Heart right ventricle (tissue), 16 donors: ENCODE measurements at places on chromosomes 1 and 21. TPM values are rescaled to one million over a fixed set of nuclear protein-coding genes. Genes with fewer than 3 reads are reported as not detected.

DNA sequence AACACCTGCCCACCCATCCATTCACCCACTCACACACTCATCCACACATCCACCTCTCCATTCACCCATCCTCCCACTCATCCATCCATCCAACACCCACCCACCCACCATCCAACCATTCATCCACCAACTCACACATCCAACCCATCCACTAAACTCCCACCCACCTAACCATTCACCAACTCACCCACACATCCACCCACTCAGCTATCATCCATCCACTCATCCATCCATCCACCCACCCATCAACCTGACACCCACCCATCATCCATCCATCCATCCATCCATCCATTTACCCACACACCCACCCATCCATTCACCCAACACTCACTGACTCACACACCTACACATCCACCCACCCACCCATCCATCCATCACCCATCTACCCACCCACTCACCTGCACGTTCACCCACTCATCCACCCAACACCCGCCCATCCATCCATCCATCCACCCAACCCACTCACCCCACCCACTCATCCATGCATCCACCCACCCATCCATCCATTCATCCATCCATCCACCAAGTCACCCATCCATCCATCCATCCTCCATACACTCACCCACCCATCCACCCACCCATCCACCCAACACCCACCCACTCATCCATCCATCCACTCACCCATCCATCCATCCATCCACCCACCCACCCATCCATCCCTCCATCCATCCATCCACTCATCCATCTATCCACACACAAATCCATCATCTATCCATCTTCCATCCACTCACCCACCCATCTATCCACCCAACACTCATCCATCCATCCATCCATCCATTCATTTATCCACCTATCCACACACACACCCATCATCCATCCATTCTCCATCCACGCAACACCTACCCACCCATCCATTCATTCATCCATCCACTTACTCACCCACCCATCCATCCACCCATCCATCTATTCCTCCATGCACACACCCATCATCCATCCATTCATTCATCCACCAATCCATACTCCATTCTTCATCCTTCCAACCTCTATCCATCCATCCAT, 17.4 kb upstream of the PRDM16 start:
- no peaks in the 10 kb centered on the region for H3K36me3 ChIP-seq
- peaks cover 25% of the 10 kb centered on the region for H3K27me3 ChIP-seq
- DNase-seq: no peak
- no peaks in the 10 kb centered on the region for H3K4me1 ChIP-seq
- no peak overlapping the region for H3K27ac ChIP-seq

DNA sequence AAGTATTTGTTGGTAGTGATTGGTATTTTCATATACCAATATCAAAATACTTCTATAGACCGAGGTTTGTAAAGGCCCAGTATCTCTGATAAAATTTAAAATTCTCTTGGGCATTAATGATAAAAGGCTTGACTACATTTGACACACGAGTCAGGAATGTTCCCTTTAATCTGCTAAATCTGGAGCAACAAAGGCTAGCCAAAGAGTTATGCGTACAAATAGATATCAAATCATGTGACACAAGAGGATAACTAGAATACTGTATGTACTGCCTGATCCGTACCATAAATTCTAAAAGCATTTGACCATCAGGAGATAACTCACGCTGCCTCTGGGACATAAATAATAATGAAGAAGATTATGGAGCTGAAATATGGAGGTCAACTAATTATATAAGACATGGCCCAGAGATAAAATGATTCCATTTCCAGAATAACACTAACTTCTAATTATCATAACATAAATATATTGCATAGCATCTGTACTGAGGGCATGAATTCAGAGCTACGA, 64.2 kb upstream of the SH3GLB1 start:
- no peak for DNase-seq
- H3K27me3 ChIP-seq: no peaks in the 10 kb centered on the region
- H3K4me3 ChIP-seq: no peak overlapping the region
- H3K27ac ChIP-seq: no peak overlapping the region

GRCh38 chr21:17668479-17669140, 55.9 kb upstream of the BTG3 start:
- peaks cover 9% of the 10 kb centered on the region for H3K27me3 ChIP-seq
- DNase-seq: no peak
- no peaks in the 10 kb centered on the region for H3K4me1 ChIP-seq
- no peak overlapping the region for H3K4me3 ChIP-seq
- H3K27ac ChIP-seq: no peak overlapping the region
- no peaks in the 10 kb centered on the region for H3K36me3 ChIP-seq

The SNAPIN gene
- 79.0 TPM for total RNA-seq

The RPAP2 gene
- total RNA-seq: 26.1 TPM
